Sigmoid colon (tissue), 7 donors: ENCODE measurements at places on chromosomes 6 and 20. TPM values are rescaled to one million over a fixed set of nuclear protein-coding genes. Genes with fewer than 3 reads are reported as not detected.

Gene ECT2L
- not detected for total RNA-seq

Gene MOG
- total RNA-seq = not detected

Gene PRICKLE4
- 13.8 TPM for total RNA-seq

Gene PGC
- not detected for total RNA-seq

Gene PRL
- not detected for total RNA-seq

Gene ESR1
- total RNA-seq = 0.71 TPM

Gene RBBP8NL
- total RNA-seq = not detected

Gene PGBD1
- total RNA-seq = 11.4 TPM

Gene MAS1
- total RNA-seq = not detected

Gene SOBP
- total RNA-seq = 23.8 TPM

Gene PACSIN1
- 0.36 TPM for total RNA-seq

Gene SLC35B3
- 12.2 TPM for total RNA-seq

Gene FAM184A
- total RNA-seq = 5.4 TPM

Gene BPI
- total RNA-seq = not detected

Gene SPEF1
- total RNA-seq = not detected

Gene TMEM74B
- total RNA-seq = not detected

Gene SRMS
- total RNA-seq = not detected

Gene CST2
- not detected for total RNA-seq

Gene SLC35D3
- total RNA-seq = 1.1 TPM

Gene NRSN1
- 1.7 TPM for total RNA-seq

Gene DEF6
- total RNA-seq = 1.4 TPM

Gene MCCD1
- not detected for total RNA-seq

Gene CDSN
- total RNA-seq = not detected

Gene NPEPL1
- total RNA-seq = 22.9 TPM

Gene SOX12
- 4.3 TPM for total RNA-seq

Gene WFDC10B
- not detected for total RNA-seq

Gene HTR1B
- not detected for total RNA-seq

Gene PLN
- total RNA-seq = 454 TPM

Gene ADTRP
- total RNA-seq = not detected

Gene MAP7
- total RNA-seq = 3.3 TPM

Gene TFAP2C
- total RNA-seq = 3.6 TPM

Gene BPIFA1
- not detected for total RNA-seq

Gene SLC32A1
- not detected for total RNA-seq

Gene KIF6
- total RNA-seq = 0.36 TPM

Gene SLC22A7
- not detected for total RNA-seq

Gene HTR1E
- total RNA-seq = not detected

Gene PPIL6
- 1.4 TPM for total RNA-seq
